Gastrocnemius medialis (tissue), 4 donors: ENCODE measurements at places on chromosomes 4 and X.

DNA sequence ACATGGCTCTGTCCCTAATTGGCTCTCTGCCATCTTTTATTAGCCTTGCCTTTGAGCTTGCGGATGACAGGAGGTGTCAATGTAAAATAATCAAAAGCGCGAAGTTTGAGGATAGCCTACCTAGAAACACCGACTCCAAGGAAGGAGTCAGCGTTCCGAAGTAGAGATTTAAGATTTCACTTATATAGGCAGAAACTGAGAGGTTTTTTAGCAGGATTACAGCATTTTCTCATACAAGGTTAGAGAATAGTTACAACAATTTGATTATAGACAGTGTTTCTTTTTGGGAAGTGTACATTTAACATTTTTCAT, 499 bp upstream of the NFXL1 start:
- DNase-seq = no peak

GRCh38 chr4:23947826-23948225, 58.0 kb upstream of the PPARGC1A start:
- DNase-seq = no peak

- DNase-seq = no peak
Observed at GRCh38 chr4:113582737-113583136, 178.8 kb downstream of the CAMK2D start.

GRCh38 chr4:168480931-168481611, 779 bp upstream of the DDX60L start:
- peak; percentile 45 for DNase-seq

GRCh38 chr4:107824350-107825071, at the start of gene SGMS2:
Gene SGMS2, plus strand, starts transcription at chr4:107824932. Its CDS starts 70,622 bp downstream, at chr4:107895554.
- DNase-seq = peak; percentile 84

DNA sequence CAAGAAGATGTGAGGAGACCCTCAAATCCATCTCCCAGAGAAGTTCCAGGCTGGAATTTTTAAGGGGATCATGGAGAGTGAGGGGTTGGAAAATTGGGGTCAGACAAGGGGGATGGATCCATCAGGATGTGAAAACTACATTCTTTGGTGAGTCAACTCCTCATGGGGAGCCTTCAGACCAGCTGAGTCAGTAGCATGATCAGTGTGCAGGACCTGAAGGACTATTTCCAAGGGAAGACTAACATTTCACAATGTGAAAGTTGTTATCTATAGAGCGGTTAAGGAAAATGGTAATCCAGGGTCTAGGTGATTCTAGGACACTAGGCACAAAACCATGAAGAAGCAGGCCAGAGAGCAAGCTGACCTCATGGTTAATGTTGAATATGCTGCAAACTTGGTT, 38.6 kb upstream of the CEP135 start:
- no peak for DNase-seq

DNA sequence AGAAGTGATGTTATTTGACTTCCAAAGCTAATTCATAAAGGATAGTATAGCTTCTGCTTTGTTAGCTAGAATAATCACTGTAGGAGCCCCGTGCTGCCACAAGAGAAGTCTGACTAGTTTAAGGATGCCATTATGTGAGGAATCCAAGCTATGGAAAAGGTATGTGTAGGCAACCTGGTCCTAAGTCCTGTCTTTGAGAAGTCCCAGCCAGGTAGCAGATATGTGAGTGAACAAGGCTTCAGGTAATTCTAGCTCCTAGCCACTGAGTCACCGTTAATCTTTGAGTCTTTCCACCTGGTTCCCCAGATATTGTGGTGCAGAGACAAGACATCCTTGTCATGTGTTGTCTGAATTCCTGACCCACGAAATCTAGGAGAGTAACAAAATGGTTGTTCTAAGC, 55.5 kb downstream of the BMP3 start:
- DNase-seq = no peak

- DNase-seq = no peak
Observed at GRCh38 chr4:181970366-181970765, 272.8 kb upstream of the TENM3 start.

- no peak for DNase-seq
Observed at GRCh38 chr4:176781739-176782100, 11.0 kb downstream of the VEGFC start.

- no peak for DNase-seq
Observed at GRCh38 chrX:122475306-122475705, 708.8 kb upstream of the GRIA3 start.

DNA sequence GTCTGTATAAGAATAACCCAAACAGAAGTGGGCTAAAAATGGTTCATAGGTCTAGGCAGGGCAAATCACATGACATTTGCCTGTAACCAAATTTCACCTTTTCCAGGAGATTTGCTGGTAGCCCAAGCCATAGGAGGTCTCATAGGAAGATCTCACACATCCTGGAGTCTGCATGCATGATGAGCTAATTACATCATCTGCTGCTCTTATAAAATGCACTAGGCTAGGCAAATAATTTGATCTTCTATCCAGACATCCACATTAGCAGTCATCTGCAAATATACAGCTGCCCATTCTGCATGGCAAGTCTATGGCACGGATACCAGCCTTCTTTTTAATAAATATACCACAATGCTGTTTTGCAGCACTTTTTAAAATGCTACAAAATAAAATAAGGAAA, 87.2 kb downstream of the MAPK10 start:
- no peak for DNase-seq

- DNase-seq = no peak
Observed at GRCh38 chr4:79584352-79584751, 176.3 kb upstream of the GK2 start.

GRCh38 chr4:30721185-30722091, 1.3 kb downstream of the PCDH7 start:
- no peak for DNase-seq

GRCh38 chrX:70141373-70141772, 8.1 kb downstream of the IGBP1 start:
- DNase-seq = no peak

GRCh38 chr4:179709961-179710624, 2267.9 kb upstream of the AGA start:
- DNase-seq = no peak

DNA sequence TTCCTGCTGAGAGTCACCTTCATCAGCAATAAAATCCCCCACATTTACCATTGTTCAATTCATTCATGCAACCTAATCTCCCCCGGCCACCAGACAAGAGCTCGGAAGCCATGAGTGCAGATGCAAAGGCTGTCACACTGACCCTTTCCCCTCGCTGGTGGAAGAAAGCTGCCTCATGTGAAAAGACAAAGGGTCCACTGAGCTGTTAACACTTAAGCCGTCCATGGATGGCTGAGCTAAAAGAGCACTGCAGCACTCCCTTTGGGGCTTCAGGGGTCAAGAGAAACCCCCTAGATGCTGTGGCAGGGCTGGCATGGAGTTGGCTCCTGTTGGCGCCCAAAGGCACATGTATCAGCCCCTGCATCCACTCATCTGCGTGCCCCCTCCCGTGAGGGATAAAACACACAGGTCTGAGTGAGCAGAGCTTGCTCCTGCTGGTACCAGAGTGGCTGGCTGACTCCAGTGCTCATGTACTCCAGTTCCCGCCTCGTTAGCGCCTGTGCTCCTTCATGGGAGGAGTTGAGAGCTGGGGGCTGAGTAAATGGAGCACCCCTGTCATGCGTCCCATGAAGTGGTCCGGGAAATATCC, 216.5 kb downstream of the PDHA2 start:
- DNase-seq = no peak

GRCh38 chr4:13535708-13536361, 8.5 kb downstream of the NKX3-2 start:
- no peak for DNase-seq

DNA sequence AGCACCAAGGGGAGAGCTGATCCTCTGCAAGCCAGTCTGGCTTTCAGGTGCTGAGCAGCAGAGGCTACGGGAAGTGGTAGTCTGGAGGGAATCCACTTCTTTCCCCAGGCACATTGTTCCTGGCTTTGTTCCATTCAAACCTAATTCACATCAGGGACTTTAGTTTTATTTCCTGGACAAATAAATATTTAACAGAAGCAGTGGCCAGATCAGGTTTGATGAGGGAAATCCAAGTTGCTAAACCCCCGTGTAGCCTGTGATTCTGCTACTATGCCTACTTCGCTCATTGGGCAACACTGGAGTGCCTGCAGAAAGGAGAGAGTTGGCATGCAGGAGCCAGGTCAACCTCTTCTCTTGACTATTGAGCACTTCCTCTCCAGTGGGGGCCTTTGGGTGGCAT, 13.8 kb upstream of the STBD1 start:
- no peak for DNase-seq

- no peak for DNase-seq
Observed at GRCh38 chr4:106809076-106809475, 227.0 kb downstream of the DKK2 start.

GRCh38 chr4:62096881-62097280, 896.8 kb downstream of the ADGRL3 start:
- DNase-seq = no peak

DNA sequence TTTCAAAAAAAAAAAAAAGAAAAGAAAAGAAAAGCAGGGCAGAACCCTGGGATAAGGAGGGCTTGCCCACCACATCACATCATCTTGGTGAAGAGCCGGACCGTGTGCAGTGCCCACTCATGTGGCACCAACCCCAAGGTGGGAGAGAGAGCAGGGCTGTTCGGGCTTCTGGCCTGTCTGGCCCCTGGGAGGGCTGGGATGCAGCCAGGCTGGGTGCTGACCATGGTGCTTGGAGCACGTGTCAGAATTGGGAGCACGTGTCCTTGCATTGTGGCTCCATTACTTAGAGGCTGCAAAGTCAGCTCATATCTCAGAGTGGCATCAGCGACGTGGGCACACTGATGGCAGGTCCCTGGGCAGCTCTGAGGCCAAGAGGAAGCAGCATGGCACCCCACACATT, 100.9 kb upstream of the AFAP1 start:
- no peak for DNase-seq

DNA sequence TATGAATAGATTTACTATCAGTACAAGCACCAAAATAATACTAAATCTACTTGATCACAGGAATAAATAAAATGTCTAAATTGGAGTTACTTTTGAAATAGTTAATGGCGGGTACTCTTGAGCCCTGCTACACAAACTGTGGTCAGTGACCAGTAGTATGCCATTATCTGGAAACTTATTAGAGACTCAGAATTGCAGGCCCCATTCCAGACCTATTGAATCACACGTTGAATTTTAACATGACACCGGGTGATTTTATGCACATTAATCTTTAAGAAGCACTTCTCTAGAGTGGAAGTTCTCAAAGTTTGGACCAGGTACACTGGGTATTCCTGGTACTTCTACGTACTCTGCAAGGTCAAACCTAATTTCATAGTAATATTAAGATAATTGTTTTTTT, 660.0 kb upstream of the POU3F4 start:
- no peak for DNase-seq

DNA sequence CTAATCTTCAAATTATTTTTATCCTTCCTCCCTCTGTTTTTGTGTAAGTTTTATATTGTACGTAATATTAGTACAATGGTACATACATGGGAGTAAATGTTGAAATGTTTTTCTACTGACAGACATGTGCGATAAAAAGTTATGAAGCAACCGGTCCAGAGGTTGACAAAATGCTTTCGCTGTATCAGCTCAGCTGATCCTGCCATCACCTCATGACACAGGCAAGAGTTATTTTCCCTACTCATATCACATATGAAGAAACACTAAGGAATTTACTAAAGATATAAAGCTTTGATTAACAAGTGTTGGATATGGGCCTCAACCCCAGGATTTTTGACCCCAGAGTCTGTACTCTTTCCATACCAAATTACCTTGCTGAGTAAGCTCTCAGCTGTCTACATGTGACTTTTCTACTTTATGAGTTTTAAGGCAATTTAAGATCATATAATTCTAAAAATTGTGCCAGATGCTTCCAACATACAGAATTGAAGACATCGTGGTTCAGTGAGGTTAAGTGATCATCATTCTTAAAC, 50.0 kb downstream of the CLCN5 start:
- DNase-seq = no peak

- DNase-seq = no peak
Observed at GRCh38 chr4:37802068-37802666, 24.3 kb upstream of the PGM2 start.

GRCh38 chr4:62560858-62561257, 1360.7 kb downstream of the ADGRL3 start:
- no peak for DNase-seq

DNA sequence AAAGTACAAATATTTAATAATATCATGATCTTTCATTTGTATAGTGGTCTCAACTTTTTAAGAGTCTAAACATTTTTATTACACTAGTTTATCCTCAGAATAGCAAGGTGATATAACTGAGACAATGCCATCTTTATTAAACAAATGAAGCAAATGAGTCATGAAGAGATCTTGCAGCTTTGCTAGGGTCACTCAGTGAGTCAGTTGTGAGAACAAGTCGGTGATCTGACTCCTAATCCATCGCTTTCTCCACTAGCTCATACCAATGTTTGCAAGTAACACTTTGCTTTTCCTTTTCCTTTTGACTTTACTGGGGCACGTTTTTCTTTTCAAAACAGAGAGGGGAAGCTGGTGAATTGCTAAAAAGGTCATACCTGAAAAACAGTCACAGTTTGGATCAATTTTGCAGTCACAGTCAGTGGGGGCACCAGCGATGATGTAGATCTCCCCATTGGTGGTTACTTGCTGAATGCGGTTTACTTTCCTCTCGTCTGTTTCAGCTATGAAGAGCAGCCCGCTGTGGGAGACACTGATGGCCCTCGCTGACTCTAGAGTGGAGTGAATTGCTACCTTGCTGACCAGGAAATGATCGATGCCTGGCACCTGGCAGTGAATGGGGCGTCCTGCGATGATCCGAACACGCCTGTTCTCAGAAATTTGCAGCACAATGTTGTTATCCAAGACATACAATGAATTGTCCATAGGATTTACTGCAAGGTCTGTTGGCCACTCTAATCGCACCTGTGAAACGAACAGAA, 75.7 kb downstream of the SH2D1A start:
- DNase-seq = no peak

DNA sequence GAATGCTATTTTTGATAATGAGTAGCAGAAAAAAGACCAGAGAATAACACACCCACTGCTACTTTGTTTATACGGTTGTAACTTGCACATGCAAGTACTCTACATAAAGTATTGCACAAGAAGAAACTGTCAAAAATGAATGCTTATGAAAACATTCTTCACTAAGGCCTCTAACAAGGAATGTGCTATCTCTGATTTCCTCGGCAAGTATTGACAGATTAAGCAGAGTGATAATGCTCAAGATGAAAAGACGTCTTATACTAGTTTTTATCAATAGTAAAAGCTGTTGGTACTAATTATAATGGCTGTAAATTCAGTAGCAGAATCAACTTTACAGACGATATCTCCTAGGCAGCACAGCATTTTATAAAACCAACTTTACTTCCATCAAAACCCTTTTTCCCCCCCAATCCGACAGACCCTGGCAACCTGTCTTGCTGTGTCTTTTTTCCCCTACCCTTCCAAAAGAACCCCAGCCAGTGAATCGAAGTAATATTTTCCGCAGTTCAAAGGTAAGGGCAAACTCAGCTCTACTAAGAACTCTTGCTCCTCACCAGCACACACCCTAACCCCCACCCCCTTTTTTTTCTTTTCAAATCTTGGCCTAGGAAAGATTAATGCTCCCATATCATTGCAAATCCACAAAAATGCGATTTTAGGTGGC, 1.5 kb downstream of the FRYL start:
- DNase-seq = no peak

DNA sequence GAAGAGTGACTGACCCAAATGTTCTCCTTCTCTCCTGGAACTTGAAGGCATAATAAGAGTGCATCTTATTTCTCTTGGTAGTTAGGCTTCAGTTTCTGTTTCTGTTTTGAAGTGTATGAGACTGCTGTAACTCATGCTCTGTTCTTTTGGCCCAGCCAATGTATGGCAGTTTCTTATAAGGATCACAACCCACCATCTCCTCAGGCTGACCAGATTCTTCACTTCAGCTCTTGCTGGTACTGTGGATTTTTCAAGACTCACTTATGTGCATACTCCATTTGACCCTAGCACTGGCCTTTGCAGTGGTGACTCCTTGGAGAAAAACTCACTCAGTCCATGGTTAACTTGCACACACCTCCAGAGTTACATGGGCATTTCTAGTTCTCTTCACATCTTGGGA, 9.6 kb upstream of the YTHDC1 start:
- DNase-seq = no peak
